ENCODE measurements at places on chromosomes 6 and 20.

DNA sequence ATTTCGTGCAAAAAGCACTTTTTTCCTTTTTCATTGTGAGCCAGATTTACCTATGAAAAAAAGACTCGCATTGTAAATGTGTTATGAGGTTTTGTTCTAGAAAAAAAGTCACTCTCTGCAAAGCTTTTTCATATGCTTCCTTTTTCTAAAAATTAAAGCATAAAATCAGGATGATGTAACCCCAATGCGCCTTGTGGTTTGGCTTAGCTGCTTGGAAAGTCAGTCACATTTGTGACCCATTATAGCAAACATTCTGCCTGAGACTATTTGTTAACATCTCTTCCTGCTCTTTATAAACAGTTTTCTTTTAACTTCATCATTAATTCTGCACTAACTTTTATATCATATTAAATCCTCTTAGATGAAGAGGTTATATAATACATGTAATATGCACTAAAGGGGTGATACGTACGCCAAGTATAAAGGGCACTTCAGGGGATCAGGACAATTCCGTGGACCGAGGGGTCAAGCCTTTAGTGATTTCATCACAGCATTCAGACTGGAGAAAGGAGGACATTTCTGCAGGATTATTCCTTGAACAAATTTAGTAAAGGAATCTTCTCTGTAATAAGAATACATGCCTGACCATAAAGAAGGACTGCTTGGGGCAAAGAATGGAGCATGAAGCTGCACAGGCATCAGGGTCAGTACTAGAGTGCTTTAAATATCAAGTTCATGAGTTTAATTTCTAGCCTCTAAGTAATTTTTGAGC is 48.1 kb upstream of the SMLR1 start:
- DNase-seq = no peak

- no peak for DNase-seq
Observed at GRCh38 chr6:117561128-117561527, 41.2 kb downstream of the GOPC start.

DNA sequence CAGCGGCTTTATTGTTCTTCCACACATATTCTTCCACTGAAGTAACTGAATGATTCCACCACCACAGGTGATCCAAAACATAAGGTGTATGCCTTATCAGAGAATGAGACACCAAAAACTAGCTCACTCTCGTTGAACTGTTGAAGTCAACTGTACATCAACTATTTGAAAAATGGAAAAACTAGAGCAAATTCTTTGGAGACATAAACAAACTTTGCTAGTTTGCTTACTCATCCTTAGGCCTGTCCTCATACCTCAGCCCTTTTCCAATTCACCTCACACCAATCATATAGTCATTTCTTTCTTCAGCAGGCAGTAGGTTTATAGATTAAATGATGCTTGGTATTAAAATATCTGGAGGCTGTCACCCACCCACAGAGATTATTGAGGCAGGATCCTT is 77.1 kb upstream of the RNF217 start:
- DNase-seq = no peak

GRCh38 chr6:38236631-38237030 is 403.1 kb downstream of the BTBD9 start:
- no peak for DNase-seq

DNA sequence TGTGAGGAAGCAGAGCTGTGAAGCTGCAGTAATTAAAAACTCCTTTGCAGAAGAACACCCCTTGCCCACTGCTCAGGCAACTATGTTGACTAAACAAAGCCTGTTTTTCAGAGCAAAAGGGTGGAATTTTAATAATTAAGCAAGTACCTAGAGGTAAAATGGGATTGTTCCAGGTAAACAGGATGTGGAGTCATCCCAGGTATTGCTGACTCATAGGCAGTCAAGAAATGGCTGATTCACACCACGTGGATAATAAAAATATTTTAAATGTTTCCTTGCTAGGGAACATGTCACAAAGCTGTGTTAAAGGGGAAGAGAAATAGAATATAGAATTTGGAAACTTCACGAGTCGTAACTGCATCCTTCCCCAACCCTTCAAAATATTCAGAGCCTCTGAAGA is 491.8 kb downstream of the BTBD3 start:
- no peak for DNase-seq

- no peak for DNase-seq
Observed at GRCh38 chr20:5005326-5005725, 4.0 kb upstream of the SLC23A2 start.

DNA sequence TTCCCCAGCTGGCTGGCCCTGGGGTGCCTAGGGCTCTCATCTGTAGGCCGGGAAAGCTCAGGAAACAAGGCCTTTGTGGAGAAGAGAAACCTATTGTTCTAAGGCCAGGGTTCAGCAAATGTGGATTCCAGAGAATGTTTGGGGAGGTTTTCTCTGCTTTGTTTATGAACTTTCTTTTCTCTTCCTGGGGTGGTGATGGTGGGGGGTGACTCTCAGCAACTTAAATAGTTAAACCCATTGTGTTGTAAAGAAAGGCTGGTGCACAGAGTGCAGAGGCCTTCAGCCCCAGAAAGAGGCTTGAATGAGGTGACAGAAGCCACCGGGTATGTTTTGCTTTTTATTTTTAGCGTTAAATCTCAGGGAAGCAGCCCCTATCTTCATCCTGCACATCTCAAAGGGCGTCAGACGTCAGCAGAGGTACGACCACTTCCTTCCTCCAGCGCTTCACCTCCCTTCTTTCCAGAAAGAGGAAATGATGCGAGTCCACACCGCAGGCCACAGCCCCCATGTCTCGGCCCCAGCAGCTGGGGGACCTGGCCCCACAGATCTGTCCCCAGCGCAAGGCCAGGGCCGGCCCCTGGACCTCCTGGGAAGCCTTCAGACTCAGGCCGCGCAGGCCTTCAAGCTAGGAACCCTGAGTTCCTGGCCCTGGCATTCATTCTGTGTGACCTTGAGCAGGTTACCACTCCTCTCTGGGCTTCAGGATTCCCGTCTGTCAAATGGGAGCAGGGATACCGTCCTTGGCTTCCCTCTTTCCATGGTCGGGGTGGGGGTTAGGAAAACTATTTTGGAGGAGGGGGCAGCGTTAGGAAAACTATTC is 605 bp upstream of the PPP1R16B start:
- peak; percentile 93 for DNase-seq

GRCh38 chr6:125790358-125791150 is at the start of gene NCOA7:
NCOA7 (plus strand) TSS chr6:125790960; CDS start chr6:125815355, 24,395 bp downstream.
- DNase-seq = peak; percentile 83

DNA sequence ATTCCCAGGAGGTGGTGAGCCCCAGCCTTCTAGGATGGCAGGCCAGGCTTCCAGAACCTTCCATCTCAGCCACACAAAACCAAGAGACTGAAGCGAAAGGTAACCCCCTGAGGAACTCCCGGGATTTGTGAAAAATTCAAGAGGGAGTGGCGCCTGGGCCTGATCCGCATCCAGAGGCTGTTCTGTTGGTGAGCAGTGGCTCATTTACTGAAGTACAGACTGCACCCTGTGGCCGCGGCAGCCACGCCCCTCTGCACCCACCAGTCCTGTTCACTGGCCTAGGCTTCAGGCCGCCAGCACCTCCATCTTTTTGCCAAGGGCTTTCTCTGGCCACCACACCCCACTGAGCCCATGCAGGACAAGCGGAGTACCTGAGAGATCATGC is 79.1 kb upstream of the PTPN1 start:
- DNase-seq = no peak

- no peak for DNase-seq
Observed at GRCh38 chr6:24568683-24569082, 73.9 kb downstream of the ALDH5A1 start.

DNA sequence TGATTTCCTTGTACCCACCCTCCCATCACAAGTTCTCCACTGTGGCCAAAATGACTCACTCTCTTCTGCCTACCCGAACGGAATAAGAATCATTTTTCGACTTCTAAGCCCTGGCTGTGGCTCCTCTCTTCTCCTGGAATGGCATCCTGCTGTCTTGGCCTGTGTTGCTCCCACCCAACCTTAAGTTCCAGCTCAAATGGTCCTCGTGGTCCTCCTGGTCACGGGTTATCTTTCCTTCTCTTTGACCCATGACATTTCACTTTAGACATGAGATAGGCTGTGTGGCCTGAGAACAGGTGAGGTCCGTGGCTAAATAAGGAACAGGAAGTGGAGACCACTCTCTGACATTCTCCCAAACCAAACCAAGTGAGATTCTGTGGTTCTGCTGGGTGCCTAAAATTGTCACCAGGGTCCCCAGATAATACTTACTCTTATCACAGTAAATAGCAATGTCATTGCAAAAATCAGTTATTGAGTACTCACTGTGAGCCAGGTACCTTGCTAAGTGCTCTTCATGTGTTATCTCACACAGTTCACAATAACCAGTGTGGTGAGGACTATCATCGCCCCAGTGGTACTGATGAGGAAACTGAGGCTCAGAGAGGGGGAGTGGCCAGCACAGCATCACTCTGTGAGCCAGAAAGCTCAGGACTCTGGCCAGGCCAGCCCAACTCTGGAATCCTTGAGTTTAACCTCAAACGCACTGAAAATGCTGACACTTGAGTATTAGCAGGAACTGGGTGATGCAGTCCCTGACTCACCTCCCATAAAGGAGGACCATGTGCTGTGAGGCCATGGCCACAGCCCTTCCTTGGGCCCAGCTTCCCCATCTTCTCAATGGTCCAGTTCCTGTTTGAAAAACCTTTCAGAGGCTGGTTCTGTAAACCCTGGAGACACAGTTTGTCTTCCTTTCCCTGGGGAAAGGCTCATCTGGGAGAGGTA is 74.8 kb upstream of the SIRPA start:
- DNase-seq = no peak

GRCh38 chr6:87658516-87658915 is 43.5 kb downstream of the AKIRIN2 start:
- no peak for DNase-seq

DNA sequence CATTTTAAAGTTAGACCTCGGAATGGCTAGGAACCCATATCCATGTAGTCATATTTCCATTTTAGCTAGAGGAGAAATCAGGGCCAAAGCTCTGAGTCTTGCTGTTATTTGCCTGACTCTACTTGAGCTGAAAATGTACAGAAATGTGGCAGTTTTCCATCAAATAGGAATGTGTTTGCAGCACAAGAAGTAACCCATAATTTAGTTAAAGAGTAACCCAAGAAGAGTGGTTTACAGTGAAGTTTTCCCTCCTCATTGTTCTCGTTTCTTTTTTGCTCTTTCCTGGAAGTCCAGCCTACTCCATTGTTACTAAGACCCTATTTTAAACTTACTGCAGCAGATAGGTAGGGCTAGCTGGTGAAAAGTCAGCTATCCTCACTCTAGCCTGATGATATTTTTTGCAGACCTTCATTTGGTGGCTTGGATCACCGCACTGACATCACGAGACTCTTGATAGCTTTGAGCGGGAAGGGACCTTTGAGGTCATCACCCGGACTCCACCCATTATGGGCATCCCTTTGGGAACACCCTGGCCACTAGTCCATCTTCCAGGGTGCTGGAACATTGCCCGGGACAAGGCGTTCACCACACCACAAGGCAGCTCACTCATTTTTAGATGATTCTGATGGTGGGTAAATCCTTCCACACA is 28.0 kb upstream of the ADGRF5 start:
- DNase-seq = no peak

DNA sequence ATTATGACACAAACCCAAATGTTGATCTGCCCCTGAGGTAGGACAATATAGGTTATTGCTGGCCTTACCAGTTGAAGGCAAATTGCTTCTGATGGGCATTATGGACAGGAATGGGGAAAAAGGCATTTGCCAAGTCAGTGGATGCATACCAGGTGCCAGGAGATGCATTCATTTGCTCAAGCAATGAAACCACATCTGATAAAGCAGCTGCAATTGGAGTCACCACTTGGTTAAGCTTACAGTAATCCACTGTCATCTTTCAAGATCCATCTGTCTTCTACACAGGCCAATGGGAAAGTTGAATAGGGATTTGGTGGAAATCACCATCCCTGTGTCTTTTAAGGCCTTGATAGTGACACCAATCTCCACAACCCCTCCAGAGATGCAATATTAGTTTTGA is 648.6 kb downstream of the COL12A1 start:
- DNase-seq = no peak

- DNase-seq = peak; percentile 38
Observed at GRCh38 chr6:27205375-27206278, 41.9 kb upstream of the PRSS16 start.
